ENCODE measurements at places on chromosomes 4 and X.

GRCh38 chr4:67754288-67754687 is at the start of gene GNRHR:
TSS of gene GNRHR (minus strand) at chr4:67754388. CDS start at chr4:67754335, 53 bp downstream.
- DNase-seq, result no peak

GRCh38 chrX:50691820-50692219 is 122.2 kb downstream of the SHROOM4 start:
- no peak for DNase-seq

DNA sequence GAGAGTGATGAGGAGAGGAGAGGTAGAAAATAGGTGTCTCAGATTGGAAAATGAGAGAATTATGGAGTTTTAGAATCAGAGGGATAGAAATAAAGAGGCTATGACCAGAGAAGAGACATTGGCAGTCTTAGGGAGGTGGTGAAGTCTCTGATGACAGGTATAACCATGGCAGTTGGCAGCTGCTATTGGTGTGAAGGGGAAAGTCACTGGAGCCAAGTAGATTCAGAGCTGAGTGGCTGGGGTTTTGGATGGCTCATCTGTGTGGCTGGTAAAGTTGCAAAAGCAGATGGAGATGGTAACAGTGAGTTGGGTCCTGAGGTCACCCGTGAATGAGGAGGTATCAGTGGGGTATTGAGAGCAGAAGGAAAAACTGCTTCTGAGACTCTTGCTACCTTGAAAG is 46.5 kb downstream of the ANAPC4 start:
- no peak for DNase-seq

- no peak for DNase-seq
These were observed 774 bp downstream of the ARMCX2 start for GRCh38 chrX:101658661-101659491.

- no peak for DNase-seq
These were observed 1.9 kb downstream of the SOWAHB start for GRCh38 chr4:76896048-76896447.

DNA sequence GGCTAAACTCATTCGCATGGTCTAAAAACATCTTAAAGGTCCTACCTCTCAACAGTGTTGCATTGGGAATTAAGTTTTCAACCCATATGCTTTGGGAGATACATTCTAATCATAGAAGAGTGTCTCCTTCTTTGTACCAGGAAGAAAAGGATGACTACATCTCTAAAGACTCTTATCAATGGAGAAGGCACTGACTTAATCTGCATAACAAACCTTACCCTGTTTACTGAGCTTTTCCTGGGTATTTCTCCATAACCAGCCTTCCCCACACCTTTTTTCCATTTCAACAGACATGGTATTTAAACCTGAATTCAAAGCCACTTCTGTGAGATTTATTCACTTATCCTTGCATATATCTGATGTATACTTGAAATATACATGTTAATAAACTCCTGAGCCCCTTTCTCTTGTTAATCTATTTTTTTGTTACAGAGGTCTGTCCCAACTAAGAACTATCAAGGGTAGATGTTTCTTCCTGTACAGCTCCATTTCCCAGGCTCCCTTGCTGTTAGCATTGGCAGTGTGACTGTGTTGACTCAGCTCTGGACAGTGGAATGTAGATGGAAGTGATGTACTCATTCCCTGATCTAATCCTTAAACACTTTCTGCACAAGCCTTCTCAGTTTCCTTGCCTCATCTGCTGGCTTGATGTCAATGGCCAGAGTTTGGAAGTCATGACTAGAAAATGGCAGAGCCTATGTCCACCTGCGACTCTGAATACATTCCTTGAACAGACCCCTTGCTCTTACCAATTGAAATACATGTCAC is 148.9 kb upstream of the CPEB2 start:
- DNase-seq, result no peak

DNA sequence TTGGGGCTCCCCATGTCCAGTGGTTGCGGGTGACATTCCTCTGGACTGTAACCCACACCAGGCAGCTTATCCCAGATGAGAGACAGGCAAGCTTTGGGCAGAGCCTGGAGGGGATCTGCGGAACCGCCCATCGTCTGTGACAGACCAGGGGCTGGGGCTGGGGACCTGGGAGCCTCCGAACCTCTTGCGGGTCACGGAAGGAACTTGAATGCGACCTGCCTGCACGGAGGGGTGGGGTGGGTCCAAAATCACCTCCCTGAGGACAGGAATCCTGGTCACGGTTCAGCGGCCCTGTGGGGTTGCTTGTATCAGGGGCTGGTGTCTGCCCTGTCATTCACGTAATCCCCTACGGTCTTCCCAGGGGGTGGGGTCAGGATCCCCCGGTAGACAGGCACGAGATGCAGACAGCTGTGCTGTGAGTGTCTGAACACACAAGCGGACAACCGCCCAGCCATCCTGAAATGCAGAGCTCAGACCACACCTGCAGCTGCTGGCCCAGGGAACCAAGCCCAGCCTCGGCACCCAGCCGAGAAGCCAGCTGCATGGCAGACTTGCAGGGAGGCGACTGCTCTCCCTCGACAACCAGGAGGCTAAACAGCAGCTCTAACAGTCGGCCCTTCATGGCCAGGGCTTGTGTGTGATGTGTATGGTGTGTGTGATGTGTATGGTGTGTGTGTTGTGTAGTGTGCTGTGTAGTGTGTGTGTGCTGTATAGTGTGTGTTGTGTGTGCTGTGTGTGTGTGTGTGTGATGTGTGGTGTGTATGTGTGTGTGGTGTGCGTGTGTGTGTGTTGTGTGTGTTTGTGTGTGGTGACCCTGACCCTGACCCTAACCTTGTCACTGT is 105.9 kb upstream of the ADRA2C start:
- DNase-seq, result no peak

GRCh38 chrX:151536571-151536970 is 26.9 kb upstream of the PASD1 start:
- DNase-seq, result no peak

Data from stimulated activated CD8-positive, alpha-beta memory T cell treated with anti-CD3 and anti-CD28 coated beads, Interleukin-7, amount 100 ng/mL, for 1 hour (primary cell).